Osteocyte (in vitro differentiated cells): ENCODE measurements at places on chromosomes 13 and 19. TPM values are rescaled to one million over a fixed set of nuclear protein-coding genes. Genes with fewer than 3 reads are reported as not detected.

Gene YJEFN3
- 6.1 and 6.3 TPM in 2 replicates for total RNA-seq

Gene PSG7
- total RNA-seq: not detected in 2 replicates

Gene SHISA7
- total RNA-seq: not detected in 2 replicates

Gene FGF14
- total RNA-seq: 0.13 and 0.24 TPM in 2 replicates

Gene MEIOSIN
- total RNA-seq: not detected in 2 replicates

Gene PLK5
- 0.54 TPM in 1 of 2 replicates, not detected in the other for total RNA-seq

Gene SLC15A1
- total RNA-seq: 0.11 TPM in 1 of 2 replicates, not detected in the other

Gene MAMSTR
- 1.3 and 1.8 TPM in 2 replicates for total RNA-seq

Gene INSR
- 27.3 and 30.7 TPM in 2 replicates for total RNA-seq

Gene CD209
- not detected in 2 replicates for total RNA-seq

Gene ZNF665
- 5.1 TPM in 2 replicates for total RNA-seq

Gene CYP4F2
- total RNA-seq: not detected in 2 replicates

Gene ZNF780A
- total RNA-seq: 13.0 and 14.4 TPM in 2 replicates

Gene CILP2
- 0.63 and 1.1 TPM in 2 replicates for total RNA-seq

GRCh38 chr13:80584785-80585184 is 243.9 kb upstream of the SPRY2 start:
- H3K36me3 ChIP-seq: no peaks in the 10 kb centered on the region
- H3K27me3 ChIP-seq: no peaks in the 10 kb centered on the region

- DNase-seq: no peak
- H3K27me3 ChIP-seq: no peaks in the 10 kb centered on the region
- no peak overlapping the region for H3K4me3 ChIP-seq
- H3K36me3 ChIP-seq: no peaks in the 10 kb centered on the region
- no peak overlapping the region for H3K27ac ChIP-seq
These were observed 8.1 kb upstream of the FPR3 start for GRCh38 chr19:51786646-51787494.

- peaks cover 9% of the 10 kb centered on the region for H3K36me3 ChIP-seq
- H3K27ac ChIP-seq: no peak overlapping the region
These were observed 9.1 kb upstream of the SHISA7 start for GRCh38 chr19:55451965-55452748.

- no peaks in the 10 kb centered on the region for H3K27me3 ChIP-seq
- H3K4me3 ChIP-seq: no peak overlapping the region
- DNase-seq: no peak
- peaks cover 25% of the 10 kb centered on the region for H3K36me3 ChIP-seq
These were observed 154.4 kb downstream of the GGACT start for GRCh38 chr13:100434010-100434763.

- H3K4me1 ChIP-seq: no peaks in the 10 kb centered on the region
- no peak overlapping the region for H3K4me3 ChIP-seq
- H3K27me3 ChIP-seq: peaks cover 21% of the 10 kb centered on the region
- no peaks in the 10 kb centered on the region for H3K36me3 ChIP-seq
These were observed 58.5 kb downstream of the C13orf42 start for GRCh38 chr13:51052581-51052980.

DNA sequence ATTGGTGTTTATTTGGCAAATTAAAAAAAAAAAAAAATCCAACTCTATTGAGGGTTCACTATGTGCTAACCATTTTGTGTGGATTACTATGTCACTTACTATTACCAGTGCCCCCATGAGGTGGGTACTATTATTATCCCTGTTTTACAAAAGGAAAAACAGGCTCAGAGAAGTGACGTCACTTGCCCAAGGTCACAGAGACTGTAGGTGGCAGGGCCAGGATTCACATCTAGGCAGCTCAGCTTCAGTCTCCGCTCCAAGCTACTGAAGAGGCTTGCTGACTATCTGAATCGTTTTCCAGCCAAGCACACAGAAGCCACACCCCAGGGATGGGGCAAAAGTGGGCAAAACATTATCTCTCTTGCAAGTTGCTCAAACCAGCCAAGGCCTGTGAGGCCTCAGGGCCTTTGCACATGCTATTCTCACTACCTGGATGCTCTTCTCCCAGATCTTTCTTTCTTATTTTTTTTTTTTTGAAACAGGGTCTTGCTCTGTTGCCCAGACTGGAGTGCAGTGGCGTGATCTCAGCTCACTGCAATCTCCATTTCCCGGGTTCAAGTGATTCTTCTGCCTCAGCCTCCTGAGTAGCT is 4.8 kb upstream of the ANGPTL8 start:
- H3K27me3 ChIP-seq: no peaks in the 10 kb centered on the region
- peaks cover 25% of the 10 kb centered on the region for H3K36me3 ChIP-seq
- no peak overlapping the region for H3K27ac ChIP-seq

DNA sequence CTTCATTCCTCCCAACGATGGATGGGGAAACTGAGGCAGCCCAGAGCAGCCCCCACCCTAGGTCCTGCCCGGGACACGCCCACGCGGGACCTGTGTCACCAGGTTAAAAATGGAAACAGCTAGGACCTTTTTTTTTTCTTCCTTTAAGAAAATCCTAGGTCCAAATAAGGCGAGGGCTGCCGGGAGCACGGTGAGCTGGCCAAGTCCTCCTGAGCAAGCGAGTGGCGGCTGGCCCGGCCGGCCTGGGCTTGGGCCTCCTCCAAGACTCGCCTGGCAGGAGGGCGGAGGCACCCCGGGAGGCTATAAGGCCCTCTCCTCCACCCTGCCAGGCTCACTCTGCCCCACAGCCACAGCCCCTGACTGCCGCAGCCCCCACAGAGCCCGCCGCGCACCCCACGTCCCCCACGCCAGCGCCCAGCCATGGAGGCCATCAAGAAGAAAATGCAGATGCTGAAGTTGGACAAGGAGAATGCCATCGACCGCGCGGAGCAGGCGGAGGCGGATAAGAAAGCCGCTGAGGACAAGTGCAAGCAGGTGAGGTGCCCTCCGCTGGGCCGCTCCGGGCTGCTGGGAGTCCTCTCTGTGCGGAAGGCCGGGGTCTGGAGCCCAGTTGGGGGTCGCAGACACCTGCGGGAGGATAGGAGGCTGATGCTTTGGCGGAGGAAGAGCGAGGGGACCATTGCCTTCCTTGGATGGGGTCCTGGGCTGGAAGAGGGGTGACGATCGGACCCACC is 8.9 kb upstream of the TPM4 start:
- H3K36me3 ChIP-seq: no peaks in the 10 kb centered on the region
- H3K4me1 ChIP-seq: peaks cover 45% of the 10 kb centered on the region
- no peak for DNase-seq
- no peak overlapping the region for H3K27ac ChIP-seq

GRCh38 chr19:49497047-49497788 is 984 bp downstream of the RPS11 start:
- peak overlapping the region; percentile 97 for H3K27ac ChIP-seq
- H3K27me3 ChIP-seq: no peaks in the 10 kb centered on the region
- no peak for DNase-seq
- peaks cover 14% of the 10 kb centered on the region for H3K4me1 ChIP-seq

DNA sequence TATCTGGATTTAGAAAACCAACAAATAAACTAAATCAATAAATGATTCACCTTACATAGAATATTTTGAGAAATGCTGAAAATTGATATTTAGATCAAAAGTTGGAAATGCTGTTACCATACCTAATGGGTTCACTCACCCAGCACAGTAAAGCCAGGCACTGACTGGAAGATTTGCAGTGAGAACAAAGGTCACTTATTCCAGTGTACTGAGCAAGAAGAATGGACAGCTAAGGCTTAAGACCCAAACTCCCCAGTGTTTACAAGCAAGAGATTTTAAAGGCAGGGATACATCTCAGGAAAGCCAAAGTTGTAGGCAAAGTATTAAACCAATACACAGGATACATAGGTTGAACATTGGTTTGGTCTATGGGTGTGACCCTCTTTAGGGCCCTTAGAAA is 523.9 kb upstream of the PCDH9 start:
- no peak overlapping the region for H3K4me3 ChIP-seq
- H3K27me3 ChIP-seq: no peaks in the 10 kb centered on the region
- no peak overlapping the region for H3K27ac ChIP-seq

DNA sequence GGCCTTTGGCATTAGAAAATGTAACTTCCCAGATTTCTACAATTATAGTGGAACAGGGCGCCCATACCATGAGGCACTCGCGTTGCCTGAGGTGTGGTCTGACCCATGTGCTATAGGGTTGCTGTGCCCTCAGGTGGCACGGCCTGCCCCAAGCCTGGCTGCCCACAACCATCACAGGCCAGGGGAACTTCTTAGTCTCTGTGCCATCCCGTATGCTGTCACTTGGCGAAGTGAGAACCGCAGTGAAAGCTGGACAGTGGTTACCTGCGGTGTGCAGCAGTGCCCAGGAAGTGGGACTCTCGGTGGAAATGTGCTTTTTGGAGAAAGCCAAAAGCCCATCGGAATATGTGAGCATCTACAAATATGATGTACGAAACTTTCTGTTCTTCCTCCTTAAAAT is 88.2 kb upstream of the GPR183 start:
- no peak for DNase-seq
- H3K4me3 ChIP-seq: no peak overlapping the region
- peaks cover 10% of the 10 kb centered on the region for H3K27me3 ChIP-seq
- peaks cover 4% of the 10 kb centered on the region for H3K4me1 ChIP-seq
- H3K36me3 ChIP-seq: peaks cover 1% of the 10 kb centered on the region

DNA sequence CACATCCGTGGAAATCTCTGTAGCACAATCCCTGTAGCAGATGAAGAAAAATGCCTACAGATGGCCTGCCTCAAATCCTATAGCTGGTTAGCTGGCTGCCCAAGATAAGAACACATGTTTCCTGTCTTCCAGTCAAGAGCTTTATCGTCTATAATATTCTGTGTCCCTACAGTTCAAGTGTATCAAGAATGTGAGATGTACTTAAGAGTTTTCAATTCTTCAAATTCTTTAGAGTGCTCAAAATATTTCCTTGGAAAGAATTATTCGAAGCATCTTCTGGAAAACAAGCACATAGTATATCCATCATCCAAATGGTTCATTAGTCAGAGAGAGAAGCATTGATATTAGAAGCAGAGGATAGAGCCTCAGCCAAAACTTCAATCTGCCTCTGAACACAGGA is 239.8 kb downstream of the COG6 start:
- no peak overlapping the region for H3K4me3 ChIP-seq
- H3K27me3 ChIP-seq: no peaks in the 10 kb centered on the region
- peaks cover 15% of the 10 kb centered on the region for H3K4me1 ChIP-seq
- H3K27ac ChIP-seq: no peak overlapping the region

GRCh38 chr13:20074966-20075365 is 85.9 kb downstream of the GJA3 start:
- no peak overlapping the region for H3K4me3 ChIP-seq
- no peak overlapping the region for H3K27ac ChIP-seq

DNA sequence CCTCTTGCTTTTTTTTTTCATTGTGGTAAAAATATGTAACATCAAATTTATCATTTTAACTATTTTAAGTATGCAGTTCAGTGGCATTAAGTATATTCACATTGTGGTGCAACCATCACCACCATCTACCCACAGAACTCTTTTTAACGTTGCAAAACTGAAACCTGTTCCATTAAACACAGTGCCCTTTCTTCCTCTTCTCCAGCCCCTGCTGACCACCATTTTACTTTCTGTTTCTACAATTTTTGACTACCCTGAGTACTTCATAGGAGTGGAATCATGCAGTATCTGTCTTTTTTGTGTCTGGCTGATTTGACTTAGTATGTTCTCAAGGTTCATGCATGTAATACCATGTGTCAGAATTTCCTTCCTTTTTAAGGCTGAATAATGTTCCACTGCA is 153.1 kb downstream of the FGF9 start:
- H3K27ac ChIP-seq: no peak overlapping the region
- no peaks in the 10 kb centered on the region for H3K4me1 ChIP-seq
- no peak overlapping the region for H3K4me3 ChIP-seq
- DNase-seq: no peak
- no peaks in the 10 kb centered on the region for H3K27me3 ChIP-seq
- H3K36me3 ChIP-seq: no peaks in the 10 kb centered on the region

DNA sequence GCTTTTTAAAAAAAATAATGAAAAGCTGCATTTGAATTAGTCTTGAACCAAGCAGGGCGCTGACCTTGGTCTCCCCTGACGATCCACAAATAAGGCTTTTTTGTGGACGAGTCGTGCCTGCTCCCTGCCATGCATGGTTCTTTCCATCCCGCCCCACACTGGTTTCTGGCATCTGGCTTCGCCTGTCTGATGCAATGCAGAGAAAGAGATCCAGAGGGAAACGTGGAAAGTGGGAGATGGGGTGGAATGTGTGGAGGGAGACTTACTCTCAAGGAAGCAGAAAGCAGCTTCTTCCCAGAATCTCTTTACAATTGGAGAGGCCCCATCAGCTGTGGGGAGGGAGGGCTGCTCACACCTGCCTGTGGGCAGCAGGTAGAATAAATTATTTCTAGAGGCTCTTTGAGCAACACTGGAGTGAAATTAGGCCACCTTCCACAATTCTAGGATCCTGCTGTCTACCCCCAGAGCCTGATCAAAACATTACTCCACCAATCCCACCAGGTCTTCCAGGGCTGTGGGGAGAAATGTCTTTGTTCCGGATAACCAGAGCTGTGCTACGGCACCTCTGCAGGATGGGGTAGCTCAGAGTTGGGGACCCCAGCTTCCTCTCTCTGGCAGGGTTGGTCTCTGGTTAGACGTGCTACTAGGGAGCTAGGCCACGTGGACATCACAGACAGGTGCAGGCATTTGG is 183.5 kb downstream of the UQCRFS1 start:
- H3K27ac ChIP-seq: no peak overlapping the region
- no peaks in the 10 kb centered on the region for H3K27me3 ChIP-seq
- H3K36me3 ChIP-seq: no peaks in the 10 kb centered on the region
- no peak overlapping the region for H3K4me3 ChIP-seq

GRCh38 chr19:1811472-1811894 is 593 bp downstream of the ATP8B3 start:
- H3K4me3 ChIP-seq: peak overlapping the region; percentile 51
- peaks cover 3% of the 10 kb centered on the region for H3K36me3 ChIP-seq
- H3K4me1 ChIP-seq: peaks cover 15% of the 10 kb centered on the region

- H3K4me1 ChIP-seq: peaks cover 80% of the 10 kb centered on the region
- H3K4me3 ChIP-seq: no peak overlapping the region
- no peak for DNase-seq
- no peaks in the 10 kb centered on the region for H3K27me3 ChIP-seq
These were observed 118.4 kb downstream of the RAB20 start for GRCh38 chr13:110442930-110443621.

GRCh38 chr13:72782717-72783116 is 784 bp downstream of the PIBF1 start:
- H3K4me1 ChIP-seq: peaks cover 41% of the 10 kb centered on the region
- peak overlapping the region; percentile 95 for H3K4me3 ChIP-seq
- no peaks in the 10 kb centered on the region for H3K27me3 ChIP-seq
- no peak for DNase-seq

GRCh38 chr19:39111593-39112199 is 13.9 kb upstream of the PAK4 start:
- no peaks in the 10 kb centered on the region for H3K36me3 ChIP-seq
- H3K27me3 ChIP-seq: peaks cover 23% of the 10 kb centered on the region
- no peak overlapping the region for H3K27ac ChIP-seq

GRCh38 chr19:33450689-33451088 is 70.9 kb downstream of the PEPD start:
- H3K4me1 ChIP-seq: peaks cover 4% of the 10 kb centered on the region
- H3K27me3 ChIP-seq: no peaks in the 10 kb centered on the region
- no peak overlapping the region for H3K4me3 ChIP-seq
- no peak for DNase-seq

- peaks cover 55% of the 10 kb centered on the region for H3K4me1 ChIP-seq
- H3K27me3 ChIP-seq: no peaks in the 10 kb centered on the region
- no peak overlapping the region for H3K4me3 ChIP-seq
- H3K36me3 ChIP-seq: no peaks in the 10 kb centered on the region
- H3K27ac ChIP-seq: peak overlapping the region; percentile 98
- DNase-seq: no peak
These were observed 14.9 kb downstream of the KLHL26 start for GRCh38 chr19:18651733-18652132.
